Glutamatergic neuron (in vitro differentiated cells): ENCODE measurements at places on chromosomes 2 and 18. TPM values are rescaled to one million over a fixed set of nuclear protein-coding genes. Genes with fewer than 3 reads are reported as not detected.

GRCh38 chr18:7273301-7273921 is 42.5 kb downstream of the LRRC30 start:
- DNase-seq: no peak
- H3K27ac ChIP-seq: no peak overlapping the region
- H3K36me3 ChIP-seq: no peaks in the 10 kb centered on the region
- H3K27me3 ChIP-seq: no peaks in the 10 kb centered on the region

GRCh38 chr2:101478181-101479001 is 3.5 kb upstream of the RFX8 start:
- no peak for DNase-seq
- H3K27me3 ChIP-seq: peaks cover 10% of the 10 kb centered on the region
- H3K4me3 ChIP-seq: peak overlapping the region; percentile 44
- peaks cover 22% of the 10 kb centered on the region for H3K4me1 ChIP-seq
- H3K27ac ChIP-seq: peak overlapping the region; percentile 31

DNA sequence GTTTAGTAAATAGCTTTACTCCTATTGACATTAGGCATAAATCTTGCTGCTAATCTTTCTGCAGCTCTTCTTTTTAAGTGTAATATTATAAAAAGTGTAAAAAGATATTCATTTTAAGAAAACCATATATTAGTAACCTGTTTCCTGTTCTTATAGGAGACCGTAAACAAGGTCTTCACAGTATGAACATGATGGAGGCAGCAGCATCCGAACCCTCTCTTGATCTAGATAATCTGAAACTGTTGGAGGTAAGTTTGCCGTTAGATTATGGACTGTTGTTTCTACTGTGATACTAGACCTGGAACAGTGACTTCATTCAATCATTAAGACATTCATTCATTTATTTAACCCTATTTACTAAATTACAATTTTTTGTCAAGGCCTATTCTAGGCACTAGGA is 120.0 kb upstream of the FAM117B start:
- peaks cover 5% of the 10 kb centered on the region for H3K36me3 ChIP-seq
- no peak for DNase-seq
- H3K27ac ChIP-seq: no peak overlapping the region
- H3K4me1 ChIP-seq: no peaks in the 10 kb centered on the region

GRCh38 chr18:27994571-27994970 is 182.4 kb downstream of the CDH2 start:
- H3K27me3 ChIP-seq: peaks cover 12% of the 10 kb centered on the region
- H3K27ac ChIP-seq: peak overlapping the region; percentile 84
- H3K4me1 ChIP-seq: peaks cover 51% of the 10 kb centered on the region
- peak overlapping the region; percentile 59 for H3K4me3 ChIP-seq

- H3K27ac ChIP-seq: no peak overlapping the region
- no peak overlapping the region for H3K4me3 ChIP-seq
- DNase-seq: no peak
Measured at GRCh38 chr2:19982268-19982667, 7.6 kb downstream of the WDR35 start.

DNA sequence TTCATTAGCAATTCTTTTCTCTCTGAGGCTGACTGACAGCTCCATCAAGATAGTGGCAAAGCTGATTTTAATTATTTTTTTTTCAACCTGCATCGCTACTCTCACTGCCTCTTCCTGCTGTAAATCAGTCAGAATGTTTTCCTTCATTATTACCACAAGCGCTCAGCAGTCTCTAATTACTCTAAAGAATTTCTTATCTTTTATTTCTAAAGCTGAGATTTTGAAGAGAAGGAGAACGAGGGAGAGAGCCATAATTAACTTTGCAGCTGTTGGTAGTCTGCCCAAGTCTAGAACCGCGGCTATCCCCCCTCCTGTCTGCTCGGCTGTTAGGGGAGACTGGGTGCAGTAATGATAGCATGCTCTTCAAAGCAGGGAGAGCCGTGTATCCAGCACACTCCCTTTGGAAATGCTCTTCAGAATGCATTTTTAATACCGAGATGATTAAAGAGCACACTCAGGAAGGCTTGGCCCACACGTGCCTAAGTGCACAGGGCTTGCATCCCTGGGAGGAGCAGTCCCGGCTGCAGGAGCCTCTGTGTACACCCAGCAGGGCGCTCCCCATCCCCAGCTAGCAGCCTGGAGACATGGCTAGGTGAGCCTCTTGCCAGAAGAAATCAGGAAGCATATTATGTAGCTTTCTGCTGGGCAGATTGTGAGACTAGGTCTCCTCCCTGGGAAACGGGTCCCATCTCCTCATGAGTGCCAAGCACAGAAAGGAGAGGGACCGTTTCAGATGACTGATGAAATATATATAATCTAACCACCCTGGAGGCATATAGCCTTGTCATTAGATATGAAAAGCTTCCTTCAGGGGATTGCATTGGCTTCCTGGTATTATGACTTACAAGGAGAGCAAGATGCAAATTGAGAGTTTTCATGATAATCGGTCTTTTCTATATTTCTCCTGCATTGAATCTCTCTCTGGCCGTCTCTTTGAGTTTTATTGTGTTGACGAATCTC is 555.2 kb downstream of the CMPK2 start:
- DNase-seq: no peak
- peaks cover 22% of the 10 kb centered on the region for H3K4me1 ChIP-seq
- H3K4me3 ChIP-seq: no peak overlapping the region

GRCh38 chr2:28748176-28748575 is 3.5 kb upstream of the PPP1CB start:
- no peak overlapping the region for H3K4me3 ChIP-seq
- no peak overlapping the region for H3K27ac ChIP-seq
- H3K4me1 ChIP-seq: no peaks in the 10 kb centered on the region

DNA sequence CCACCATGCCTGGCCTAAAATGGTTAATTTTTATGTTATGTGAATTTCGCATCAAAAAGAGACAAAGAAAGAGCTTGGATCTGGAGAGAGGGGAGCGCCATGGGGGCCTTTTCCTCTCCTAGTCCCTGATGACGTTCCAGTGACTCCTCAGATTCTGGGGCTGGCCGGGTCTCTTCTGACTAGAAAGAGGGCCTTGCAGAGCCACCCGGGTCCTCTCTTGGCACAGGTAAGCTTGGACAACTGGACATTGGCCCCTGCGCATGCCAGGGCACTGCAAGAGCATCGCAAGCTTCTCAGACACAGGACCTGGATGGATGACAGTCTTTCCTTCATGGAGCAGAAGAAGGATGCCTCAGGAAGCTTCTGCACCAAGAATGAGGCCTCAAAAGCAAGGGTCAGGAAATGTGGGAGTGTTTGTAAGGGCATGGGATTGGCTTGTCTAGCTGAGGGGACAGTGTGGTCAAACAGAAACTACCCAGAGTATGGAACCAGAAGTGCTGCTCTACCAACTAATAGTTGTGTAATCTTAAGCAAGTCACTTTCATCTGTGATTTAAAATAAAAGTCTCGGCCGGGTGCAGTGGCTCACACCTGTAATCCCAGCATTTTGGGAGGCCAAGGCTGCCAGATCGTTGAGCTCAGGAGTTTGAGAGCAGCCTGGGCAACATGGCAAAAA is 35.2 kb downstream of the FOSL2 start:
- DNase-seq: no peak
- H3K27me3 ChIP-seq: peaks cover 3% of the 10 kb centered on the region

DNA sequence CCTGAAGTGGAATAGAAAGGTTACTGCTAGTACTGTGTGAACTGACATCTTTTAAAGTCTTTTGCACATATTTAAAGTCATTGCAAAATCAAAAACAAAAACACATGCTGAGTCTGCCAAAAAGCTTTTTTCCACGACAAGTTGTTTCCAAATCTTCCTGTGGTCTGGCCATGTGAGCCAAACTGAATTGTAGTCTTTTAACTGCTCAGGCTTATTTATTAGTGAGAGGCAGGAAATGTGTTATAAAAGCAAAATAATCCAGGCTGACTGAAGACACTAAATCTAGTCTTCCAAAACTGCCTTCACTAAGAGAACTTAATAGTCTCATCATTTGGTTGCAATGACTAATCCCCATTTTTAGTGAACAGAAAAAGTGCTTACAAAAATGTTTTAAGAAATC is 2.3 kb downstream of the KRCC1 start:
- H3K27ac ChIP-seq: no peak overlapping the region
- H3K36me3 ChIP-seq: no peaks in the 10 kb centered on the region
- H3K27me3 ChIP-seq: peaks cover 5% of the 10 kb centered on the region

DNA sequence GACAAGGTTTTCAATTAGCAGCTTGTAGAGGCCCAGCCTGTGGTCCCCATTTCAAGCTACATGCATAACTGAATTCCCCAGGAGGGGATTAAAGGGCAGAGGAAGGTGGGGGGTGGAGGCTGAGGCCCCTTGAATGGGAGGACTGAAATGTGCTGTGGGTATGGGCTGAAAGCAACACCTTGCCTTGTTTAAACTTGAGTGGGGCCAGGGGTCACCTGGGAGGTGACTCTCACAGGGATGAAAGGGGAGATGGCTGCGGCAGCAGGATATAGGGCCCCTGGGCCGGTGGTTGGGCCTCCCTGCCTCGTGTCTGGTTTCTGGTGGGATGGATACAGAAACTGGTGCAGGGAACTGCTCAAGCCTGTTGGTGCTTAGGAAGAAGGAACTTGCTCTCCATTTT is 225.9 kb upstream of the SPRED2 start:
- H3K36me3 ChIP-seq: no peaks in the 10 kb centered on the region
- no peak overlapping the region for H3K4me3 ChIP-seq
- DNase-seq: no peak
- no peak overlapping the region for H3K27ac ChIP-seq
- H3K4me1 ChIP-seq: peaks cover 8% of the 10 kb centered on the region

DNA sequence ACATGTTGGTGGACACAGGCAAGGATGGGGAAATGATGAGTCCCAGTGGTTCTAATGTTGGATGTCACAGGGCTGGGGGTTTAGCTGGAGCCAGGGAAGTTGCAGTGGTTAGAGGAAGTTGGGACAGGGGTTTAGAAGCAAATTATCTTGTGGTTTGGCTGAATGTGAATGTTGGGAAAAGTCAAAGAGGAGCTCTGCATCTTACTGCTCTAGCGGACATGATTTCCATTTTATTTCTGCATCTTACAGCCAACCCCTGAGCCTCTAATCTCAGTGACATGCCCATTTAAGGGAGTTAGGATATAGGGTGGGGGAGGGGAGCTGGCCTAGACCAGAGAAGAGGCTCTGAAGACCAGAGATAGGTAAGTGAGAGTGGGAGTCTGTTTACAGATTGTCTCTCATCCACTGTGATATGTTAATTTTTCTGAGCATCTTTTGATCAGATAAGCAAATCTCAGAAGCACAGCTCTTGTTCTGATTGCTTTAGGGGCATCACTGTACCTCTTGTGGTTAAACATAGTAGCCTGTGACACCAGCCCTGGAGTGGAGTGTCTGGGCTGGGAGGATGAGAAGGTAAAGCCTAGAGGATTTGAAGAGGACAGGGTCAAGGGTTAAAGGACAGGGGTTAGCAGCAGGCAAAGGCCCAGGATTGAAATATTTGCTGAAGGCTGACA is 43.6 kb downstream of the SETBP1 start:
- peak overlapping the region; percentile 69 for H3K4me3 ChIP-seq
- peaks cover 10% of the 10 kb centered on the region for H3K27me3 ChIP-seq
- peaks cover 54% of the 10 kb centered on the region for H3K4me1 ChIP-seq
- H3K36me3 ChIP-seq: no peaks in the 10 kb centered on the region
- no peak for DNase-seq

- H3K4me1 ChIP-seq: no peaks in the 10 kb centered on the region
- H3K36me3 ChIP-seq: no peaks in the 10 kb centered on the region
- no peak overlapping the region for H3K27ac ChIP-seq
- H3K27me3 ChIP-seq: no peaks in the 10 kb centered on the region
Measured at GRCh38 chr18:54506516-54507261, 84.4 kb upstream of the DYNAP start.

GRCh38 chr2:101622210-101623030 is 75.1 kb upstream of the MAP4K4 start:
- H3K4me3 ChIP-seq: no peak overlapping the region
- no peaks in the 10 kb centered on the region for H3K4me1 ChIP-seq
- H3K27me3 ChIP-seq: peaks cover 2% of the 10 kb centered on the region
- H3K36me3 ChIP-seq: no peaks in the 10 kb centered on the region
- DNase-seq: no peak

GRCh38 chr2:173823543-173823939 is 141.6 kb downstream of the SP3 start:
- DNase-seq: no peak
- no peaks in the 10 kb centered on the region for H3K27me3 ChIP-seq
- H3K4me3 ChIP-seq: no peak overlapping the region

- DNase-seq: no peak
- H3K36me3 ChIP-seq: no peaks in the 10 kb centered on the region
- H3K27ac ChIP-seq: no peak overlapping the region
- H3K4me3 ChIP-seq: no peak overlapping the region
- no peaks in the 10 kb centered on the region for H3K4me1 ChIP-seq
- H3K27me3 ChIP-seq: no peaks in the 10 kb centered on the region
Measured at GRCh38 chr2:102391565-102391964, 31.4 kb upstream of the IL18RAP start.

DNA sequence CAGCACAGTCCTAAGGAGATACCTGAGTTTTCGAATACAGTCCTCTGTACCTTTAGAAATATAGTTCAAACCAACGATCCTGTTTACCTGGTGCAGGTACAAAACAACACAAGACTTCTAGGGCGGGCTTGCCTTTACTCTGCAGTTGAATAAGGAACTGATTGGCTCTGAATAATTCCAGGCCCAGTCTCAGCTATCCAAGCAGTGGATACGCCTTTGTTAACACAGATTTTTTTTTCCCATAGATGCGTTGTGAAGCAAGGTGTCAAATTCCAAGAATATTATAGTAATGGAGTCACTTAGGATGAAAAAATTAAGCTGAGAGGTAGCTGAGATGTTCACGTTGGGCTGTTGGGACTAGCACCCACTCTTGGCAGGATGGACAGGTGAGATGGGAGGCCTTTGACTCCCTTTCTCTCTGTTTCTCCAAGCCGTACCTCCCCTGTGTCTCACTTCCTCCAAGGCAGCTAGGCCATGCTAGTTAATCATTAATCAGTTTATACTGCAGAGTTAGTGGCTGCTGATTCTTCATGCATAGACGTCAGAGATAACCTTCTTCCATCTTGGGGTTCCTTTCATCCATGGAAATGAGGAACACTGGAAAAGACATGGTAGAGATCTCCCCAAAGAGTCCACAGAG is 380.8 kb upstream of the ACVR2A start:
- H3K4me1 ChIP-seq: peaks cover 20% of the 10 kb centered on the region
- no peaks in the 10 kb centered on the region for H3K36me3 ChIP-seq
- H3K4me3 ChIP-seq: no peak overlapping the region
- H3K27ac ChIP-seq: no peak overlapping the region

FIGN gene
- 12.4 TPM for total RNA-seq

SS18 gene
- total RNA-seq: 88.9 TPM

GALNT5 gene
- total RNA-seq: 0.10 TPM

ANKRD12 gene
- total RNA-seq: 41.6 TPM

SLC20A1 gene
- total RNA-seq: 73.0 TPM

SGPP2 gene
- total RNA-seq: 2.1 TPM

ANKAR gene
- 3.6 TPM for total RNA-seq

GREB1 gene
- total RNA-seq: 134 TPM

DAW1 gene
- total RNA-seq: not detected

MEP1B gene
- total RNA-seq: not detected
